AML-193 (cell line): ENCODE measurements at places on chromosomes 12 and 14.

GRCh38 chr14:75182821-75183220, 6.4 kb upstream of the TMED10 start:
- DNase-seq = peak; percentile 81

GRCh38 chr12:111024205-111024801, 103.9 kb upstream of the MYL2 start:
- DNase-seq = peak; percentile 22

- DNase-seq = no peak
Measured at GRCh38 chr12:8011331-8011730, 21.2 kb upstream of the FOXJ2 start.

DNA sequence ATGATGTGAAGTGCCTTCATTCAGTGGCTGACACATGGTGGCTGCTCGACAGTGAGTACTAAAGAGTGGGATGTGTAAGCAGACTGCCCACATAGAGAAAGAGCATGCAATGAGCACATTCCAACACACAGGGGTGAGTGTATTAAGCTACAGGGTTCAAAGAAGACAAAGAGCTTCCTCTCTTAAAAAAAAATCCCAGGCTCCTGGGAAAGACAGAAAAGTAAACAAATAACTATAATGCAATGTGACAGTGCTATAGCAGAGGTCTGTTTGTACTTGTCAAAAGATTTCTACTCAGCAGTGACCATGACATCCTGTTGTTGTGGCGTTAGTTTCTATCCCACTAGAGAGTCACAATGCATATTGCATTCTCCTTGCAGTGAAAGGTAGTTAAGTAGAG, 12.4 kb upstream of the PCNX1 start:
- no peak for DNase-seq

- DNase-seq = no peak
Measured at GRCh38 chr14:101047326-101047725, 143.8 kb upstream of the RTL1 start.

GRCh38 chr12:91183551-91183950, 934 bp upstream of the DCN start:
- DNase-seq = no peak

GRCh38 chr14:58150243-58150805, 1.7 kb downstream of the ARMH4 start:
- no peak for DNase-seq

DNA sequence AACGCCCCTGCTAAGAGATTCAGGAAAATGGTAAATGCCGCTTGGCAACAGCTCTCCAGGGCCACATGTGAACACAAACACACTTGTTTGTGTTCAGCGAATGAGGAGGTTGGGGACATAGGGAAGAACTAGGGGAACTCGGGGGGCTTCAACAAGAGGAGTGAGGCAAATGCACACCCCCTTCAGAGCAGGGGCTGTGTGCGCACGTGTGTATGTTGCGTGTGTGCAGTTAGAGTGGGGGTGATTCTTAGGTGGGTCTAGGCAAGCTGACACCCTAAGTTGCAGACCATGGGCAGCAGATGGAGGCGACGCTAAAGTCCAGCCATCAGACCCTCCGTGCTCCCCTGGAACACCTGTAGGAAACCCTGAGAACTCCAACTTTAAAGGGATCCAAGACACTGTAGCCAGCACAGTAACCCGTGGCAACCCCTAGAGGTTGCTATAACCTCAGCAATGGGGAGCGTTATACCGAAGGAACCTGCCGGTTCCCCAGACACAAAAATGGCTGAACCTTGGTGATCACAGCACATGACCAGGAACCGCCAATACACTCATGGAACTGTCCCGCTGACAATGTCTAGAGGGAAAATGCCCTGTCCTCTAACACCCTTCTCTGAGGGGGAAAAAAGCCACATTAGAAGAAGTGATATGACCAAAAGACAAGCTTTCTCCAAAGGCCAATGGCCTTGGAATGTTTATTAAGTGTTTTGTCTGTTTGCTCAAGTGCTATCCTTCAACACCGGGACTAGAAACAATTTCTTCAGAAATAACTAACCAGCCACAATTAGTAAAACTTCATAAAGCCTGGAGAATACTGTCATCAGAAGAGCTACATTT, 86.5 kb upstream of the CEP83 start:
- DNase-seq = peak; percentile 2

GRCh38 chr12:48991247-48992050, 7.7 kb downstream of the DDN start:
- DNase-seq = no peak

- peak; percentile 60 for DNase-seq
Measured at GRCh38 chr12:4273652-4274395, at the start of gene CCND2. TSS of gene CCND2 (plus strand) at chr12:4273762. CDS start at chr12:4274041, 279 bp downstream.

DNA sequence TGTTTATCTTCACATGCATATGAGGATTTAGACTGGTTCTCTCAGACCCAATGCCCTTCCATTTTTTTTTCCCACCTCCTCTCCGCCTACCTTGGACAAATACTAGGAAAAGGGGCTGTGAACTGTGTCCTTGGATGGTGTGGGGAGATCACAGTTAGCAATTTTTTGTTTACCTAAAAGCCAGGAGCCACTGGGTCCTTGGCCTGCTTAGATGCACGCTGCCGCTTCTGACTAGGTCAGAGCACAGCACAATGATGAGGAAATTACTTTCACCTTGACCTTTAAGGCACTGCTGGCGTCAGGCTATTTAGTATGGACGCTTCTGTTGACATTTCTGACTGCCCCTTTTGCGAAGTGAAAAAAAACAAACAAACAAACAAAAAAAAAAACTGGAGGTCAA, 1.9 kb downstream of the CCDC38 start:
- no peak for DNase-seq

DNA sequence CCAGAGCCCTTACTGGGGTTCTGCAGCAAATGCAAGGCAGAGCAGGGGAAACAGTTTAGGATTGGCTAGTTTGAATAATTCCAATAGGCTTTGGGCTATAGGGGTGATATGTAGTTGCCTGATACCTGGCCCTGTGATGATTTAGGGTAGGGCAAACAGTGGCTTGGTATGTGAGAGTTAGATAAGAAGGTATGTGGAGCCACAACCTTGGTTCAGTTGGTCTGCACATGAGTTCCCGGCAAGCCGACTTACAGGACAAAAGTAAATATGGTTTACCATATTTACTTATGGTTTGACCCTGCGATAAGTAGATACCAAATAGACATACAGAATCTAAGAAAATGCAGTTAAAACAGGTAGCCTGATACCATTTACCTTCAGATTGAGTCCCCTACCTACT, 8.3 kb upstream of the CAPRIN2 start:
- DNase-seq = no peak

DNA sequence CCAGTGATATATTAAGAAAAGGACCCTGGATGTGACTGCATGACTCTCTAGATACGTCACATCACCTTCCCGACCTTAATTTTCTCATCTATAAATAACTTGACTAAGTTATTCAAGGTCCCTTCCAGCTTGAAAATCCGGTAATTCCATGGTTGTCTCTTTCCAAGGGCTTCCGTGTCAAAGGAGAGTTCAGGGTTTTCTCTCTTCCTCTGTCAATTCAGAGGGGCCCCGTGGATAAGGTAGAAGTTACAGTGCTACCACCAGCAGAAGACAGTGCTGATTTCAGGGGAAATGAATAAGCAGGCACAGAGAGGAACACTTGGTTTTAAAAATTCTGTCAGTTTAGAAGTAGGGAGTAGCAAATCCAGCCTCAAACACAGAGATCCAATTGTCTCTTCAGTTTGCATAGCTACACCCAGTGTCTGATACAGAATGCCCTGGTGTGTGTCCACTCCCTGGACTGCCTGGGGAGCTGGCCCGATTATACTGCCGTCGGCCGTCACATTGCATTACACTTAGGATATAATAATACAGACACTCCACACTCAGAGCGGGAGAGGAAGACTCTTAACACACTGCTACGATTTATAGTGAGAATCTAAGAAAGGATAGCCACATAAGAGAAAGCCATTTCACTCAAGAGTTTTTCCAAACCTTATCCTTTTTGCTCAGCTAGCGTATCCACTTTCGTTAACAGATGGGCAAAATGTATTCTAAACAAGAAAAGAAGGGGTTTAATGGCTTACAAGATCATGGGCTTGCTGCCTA, 54.7 kb upstream of the GTF2A1 start:
- DNase-seq = no peak

DNA sequence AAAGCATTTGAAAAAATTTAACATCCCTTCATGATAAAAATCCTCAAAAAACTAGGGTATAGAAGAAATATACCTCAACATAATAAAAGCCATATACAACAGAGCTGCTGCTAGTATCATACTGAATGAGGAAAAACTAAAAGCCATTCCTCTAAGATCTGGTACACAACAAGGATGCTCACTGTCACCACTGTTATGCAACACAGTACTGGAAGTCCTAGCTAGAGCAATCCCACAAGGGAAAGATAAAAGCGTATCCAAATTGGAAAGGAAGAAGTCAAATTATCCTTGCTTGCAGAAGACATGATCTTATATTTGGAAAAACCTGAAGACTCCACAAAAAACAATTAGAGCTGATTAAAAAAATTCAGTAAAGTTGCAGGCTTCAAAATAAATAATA, 114.9 kb downstream of the HELB start:
- DNase-seq = no peak

GRCh38 chr14:73462815-73463214, 4.5 kb upstream of the NUMB start:
- no peak for DNase-seq

- peak; percentile 92 for DNase-seq
Measured at GRCh38 chr12:751192-751998, 984 bp upstream of the WNK1 start.

DNA sequence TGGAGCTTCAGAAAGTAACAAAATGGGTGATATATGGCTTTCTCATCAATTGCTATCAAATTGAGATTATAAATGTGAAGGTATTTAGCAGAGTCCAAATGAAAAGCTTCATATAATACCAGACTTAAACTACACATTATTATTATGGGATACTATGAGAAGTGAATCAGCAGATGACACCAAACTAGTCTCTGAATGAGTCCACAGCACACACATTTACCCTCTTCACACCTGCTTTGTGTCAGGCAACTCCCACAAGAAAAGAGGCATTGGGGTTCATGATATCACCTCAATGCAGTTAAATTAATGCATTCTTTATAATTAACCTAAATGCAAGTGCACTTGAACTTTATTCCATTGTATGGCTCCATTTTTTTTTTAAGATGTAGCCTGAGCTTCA, 330.5 kb downstream of the BCL11B start:
- DNase-seq = no peak
